ENCODE measurements at places on chromosomes 2 and 18.

GRCh38 chr2:139773720-139774277 is 993.6 kb upstream of the NXPH2 start:
- DNase-seq: no peak

DNA sequence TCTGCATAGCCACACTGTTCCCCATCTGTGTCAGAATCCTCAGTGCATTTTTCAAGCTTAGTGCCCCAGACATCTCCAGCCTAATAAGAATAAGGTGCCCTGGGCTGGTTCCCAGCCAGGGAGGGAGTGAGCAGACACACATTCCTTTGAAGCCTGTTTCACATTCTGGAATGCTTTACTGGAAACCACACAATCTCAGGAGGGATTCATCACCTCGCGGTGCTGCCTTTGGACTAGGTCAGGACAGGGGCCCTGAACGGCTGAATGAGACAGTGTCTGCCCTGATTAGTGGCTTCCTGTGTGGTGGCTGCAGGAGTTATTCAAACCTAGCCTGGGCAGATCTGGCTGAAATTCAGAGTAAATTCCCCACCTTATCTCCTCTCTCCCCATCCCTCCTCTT is 108.0 kb upstream of the LDAH start:
- DNase-seq: no peak

- DNase-seq: no peak
These were observed 1327.1 kb upstream of the ZEB2 start for GRCh38 chr2:145846982-145847381.

DNA sequence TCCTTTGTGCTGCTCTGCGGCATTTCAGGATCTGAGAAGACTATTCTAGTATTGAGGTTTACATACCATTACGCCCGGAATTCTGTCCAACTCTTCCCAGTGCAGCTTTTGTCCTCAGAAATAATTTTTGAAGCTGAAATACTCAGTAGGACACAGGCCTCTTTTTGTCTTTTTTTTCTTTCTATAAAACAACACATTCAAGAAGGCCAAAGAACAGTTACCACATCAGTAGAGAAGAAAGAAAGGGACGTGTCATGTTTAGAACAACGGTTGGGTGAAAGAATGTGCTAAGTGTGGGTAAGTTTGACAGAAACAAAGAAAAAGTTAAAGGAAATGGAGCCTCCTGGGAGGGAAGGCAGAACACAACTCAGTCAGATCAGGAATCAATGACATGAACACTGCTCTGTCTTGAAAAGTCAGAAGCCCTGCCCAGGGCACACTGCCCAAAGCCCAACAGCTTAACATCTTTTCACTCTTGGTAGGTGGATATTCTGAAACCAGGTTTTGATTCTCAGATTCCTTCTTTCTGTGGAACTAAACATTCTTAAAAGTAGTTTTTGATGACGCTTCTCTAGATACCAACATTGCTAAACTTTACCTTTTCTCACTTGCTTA is 198.6 kb upstream of the CWC22 start:
- no peak for DNase-seq

DNA sequence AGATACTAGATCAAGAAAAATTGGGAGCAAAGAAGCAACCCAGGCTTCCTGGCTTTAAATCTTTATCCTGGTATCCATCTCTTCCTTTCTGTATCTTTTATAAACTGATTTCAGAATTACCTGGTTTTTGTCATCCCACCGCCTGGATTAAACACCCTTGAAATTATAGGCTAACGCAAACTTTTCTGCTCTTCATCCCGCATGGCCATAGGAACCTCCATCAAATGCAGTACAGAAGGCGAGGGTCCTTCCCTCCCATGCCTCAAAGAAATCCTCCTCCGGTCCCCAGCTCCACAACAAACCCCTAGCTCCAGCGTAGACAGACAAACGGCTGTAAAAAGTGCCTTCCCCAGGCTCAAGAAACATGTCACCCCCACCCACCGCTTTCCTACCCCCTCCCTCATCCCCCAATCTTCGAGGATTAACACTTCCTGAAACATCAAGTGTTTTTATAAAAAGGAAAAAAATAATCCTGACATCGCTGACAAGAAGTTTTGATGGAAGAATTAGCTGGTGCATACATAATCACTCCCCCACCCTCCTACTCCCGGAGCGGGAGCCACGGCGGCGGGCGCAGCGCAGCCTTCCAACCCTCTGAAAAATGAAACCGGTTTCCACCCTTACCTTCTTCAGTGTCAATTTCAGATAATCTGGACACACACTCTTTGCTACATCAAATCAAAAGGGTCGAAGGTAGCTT is 7.6 kb downstream of the DLX1 start:
- no peak for DNase-seq

GRCh38 chr2:43239981-43240765 is 13.8 kb upstream of the ZFP36L2 start:
- peak; percentile 82 for DNase-seq

DNA sequence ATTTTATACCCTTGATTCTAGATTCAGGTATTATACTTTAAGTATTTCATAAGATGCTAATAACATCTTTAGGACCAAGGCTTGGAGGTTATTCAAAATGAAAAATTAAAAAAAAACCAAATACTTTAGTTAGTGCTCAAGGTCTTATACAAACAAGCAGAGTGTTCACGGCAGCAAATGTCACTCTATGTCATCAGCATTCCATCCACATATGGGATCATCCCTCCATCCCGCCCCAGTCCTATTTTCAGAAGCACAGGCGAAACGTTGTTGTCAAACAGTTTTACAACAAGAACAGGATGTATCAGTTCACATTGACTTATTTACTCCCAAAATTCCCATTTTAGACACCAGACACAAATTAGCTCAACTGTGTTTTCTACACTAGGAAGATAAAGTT is 83.7 kb downstream of the DSEL start:
- DNase-seq: no peak

GRCh38 chr2:127637236-127637630 is 8.7 kb upstream of the GPR17 start:
- DNase-seq: no peak

- no peak for DNase-seq
These were observed 47.8 kb downstream of the SH3YL1 start for GRCh38 chr2:216068-216467.

GRCh38 chr2:221671515-221671914 is 99.4 kb upstream of the EPHA4 start:
- DNase-seq: no peak

DNA sequence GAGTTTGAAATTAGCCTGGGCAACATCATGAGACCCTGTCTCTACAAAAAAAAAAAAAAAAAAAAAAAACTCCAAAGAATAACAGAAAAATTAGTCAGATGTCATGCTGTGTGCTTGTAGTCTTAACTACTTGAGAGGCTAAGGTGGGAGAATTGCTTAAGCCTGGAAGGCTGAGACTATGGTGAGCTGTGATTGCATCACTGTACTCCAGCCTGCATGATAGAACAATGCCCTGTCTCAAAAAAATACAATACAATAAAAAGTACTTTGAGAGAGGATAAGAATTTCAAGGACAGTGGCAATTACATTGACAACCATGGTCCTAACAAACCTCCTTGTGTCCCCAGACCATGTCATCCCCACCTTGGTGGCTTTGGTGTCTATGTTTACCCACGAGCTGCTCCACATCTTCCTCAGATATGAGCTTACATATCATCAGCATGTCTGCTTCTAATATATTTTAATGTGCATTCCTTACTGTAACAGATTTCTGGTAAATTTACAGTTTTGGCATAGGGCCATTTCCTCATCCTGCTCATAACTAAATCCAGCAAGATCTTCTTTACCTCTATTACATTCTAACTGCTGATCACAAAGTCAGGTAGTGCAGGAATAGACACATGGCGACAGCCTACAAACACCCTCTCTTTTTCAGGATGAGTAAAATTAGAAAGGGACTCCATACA is 437.7 kb upstream of the HNRNPA3 start:
- no peak for DNase-seq

DNA sequence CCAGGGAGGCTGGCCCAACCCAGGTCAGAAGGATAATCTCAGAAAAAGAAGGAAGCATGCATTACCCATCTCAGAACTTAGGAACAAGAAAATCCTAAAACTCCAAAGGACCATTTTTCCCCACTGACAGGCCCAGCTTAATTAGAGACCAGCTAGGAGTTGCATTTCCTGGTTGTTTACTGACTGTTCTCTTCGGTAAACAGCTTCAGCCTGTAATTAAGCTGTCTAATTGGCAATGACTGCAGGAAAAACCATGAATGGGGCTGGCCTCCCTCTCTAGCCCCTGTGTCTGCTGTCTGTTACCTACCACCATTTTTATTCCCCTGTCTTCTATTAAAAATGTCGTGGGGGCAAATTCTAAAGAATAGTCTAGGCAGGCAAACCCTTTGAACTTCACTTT is 146.5 kb downstream of the AGAP1 start:
- DNase-seq: no peak

DNA sequence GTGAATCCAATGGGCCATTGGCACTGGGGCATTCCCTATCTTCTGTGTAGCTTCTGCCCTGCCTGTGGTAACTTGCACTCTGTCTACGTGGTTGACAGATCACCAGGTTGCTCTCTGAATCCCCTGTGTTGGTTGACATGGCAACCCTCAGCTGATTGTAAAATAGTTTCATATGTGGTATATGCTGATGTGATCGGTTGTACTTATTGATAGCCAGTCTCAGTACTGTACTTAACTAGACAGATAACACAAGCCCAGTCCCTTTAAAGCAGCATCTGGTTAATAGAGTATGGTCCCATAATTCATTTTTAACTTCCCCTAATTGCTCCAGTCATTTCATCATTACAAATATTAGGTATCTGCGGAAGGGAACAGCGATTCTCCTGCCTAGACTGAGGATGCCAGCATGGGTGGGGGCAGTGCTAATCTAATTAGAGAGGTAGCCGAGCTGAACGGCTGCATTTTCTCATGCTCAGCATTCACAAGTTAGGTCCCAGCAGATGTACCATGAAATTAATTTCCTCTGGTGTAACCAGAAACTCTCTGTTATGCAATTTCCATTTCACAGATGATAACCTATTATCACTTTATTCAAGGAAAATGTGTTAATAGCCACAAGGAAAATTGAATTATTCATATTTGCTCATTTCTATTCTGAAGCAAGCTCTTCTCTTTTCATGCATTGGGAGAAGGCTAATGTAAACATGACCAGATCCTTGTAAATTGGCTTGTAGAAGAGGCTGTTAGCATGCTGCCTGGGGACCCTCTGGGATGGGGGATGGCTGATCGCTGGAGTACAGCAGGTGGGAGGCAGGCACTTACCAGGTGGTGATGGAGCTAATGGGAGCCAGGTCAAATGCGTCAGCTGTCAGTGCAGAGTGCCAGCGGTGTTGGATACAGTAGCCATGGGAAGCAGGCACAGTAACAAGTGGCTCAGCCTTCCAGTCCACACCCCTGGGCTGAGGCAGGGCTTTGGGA is 608.3 kb downstream of the GALR1 start:
- no peak for DNase-seq

DNA sequence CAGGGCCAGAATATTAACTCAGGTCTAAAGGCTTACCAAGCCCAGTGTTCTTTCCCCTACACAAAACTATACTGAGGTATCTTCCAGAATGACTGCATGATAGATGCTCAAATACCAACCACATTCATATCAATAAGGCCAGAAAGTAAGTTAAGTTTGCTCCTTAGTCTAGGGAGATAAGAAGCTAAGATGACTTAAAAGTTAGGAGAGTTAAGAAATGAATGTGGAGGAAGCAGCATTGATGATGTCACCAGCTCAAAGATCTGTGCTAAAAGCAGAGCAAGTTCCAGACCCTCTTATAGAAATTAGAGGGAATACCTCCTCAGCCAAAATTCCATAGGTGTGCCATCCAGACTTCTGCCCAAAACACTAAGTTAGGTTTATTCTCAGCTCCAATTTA is 6.1 kb downstream of the PPP4R1 start:
- peak; percentile 30 for DNase-seq

- DNase-seq: no peak
These were observed 11.7 kb downstream of the HS6ST1 start for GRCh38 chr2:128306931-128307460.

DNA sequence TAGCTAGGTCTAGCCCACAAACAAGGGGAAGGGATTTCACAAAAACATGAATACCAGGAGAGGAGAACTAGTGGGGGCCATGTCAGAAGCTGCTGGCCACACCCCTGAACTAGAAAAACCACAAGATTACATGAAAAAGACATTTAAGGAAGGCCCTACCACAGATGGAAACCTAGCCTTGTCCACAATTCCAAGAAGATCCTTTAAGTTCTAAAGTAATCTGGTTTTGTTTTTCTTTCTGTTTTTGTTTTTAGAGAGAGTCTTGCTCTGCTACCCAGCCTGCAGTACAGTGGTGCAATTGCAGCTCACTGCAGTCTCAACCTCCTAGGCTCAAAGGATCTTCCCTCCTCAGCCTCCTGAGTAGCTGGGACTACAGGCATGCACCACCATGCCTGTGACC is 34.2 kb upstream of the CAB39 start:
- peak; percentile 66 for DNase-seq

GRCh38 chr2:206271065-206271464 is 3.4 kb upstream of the ZDBF2 start:
- DNase-seq: no peak

GRCh38 chr2:58834404-58834803 is 593.3 kb upstream of the FANCL start:
- DNase-seq: no peak

DNA sequence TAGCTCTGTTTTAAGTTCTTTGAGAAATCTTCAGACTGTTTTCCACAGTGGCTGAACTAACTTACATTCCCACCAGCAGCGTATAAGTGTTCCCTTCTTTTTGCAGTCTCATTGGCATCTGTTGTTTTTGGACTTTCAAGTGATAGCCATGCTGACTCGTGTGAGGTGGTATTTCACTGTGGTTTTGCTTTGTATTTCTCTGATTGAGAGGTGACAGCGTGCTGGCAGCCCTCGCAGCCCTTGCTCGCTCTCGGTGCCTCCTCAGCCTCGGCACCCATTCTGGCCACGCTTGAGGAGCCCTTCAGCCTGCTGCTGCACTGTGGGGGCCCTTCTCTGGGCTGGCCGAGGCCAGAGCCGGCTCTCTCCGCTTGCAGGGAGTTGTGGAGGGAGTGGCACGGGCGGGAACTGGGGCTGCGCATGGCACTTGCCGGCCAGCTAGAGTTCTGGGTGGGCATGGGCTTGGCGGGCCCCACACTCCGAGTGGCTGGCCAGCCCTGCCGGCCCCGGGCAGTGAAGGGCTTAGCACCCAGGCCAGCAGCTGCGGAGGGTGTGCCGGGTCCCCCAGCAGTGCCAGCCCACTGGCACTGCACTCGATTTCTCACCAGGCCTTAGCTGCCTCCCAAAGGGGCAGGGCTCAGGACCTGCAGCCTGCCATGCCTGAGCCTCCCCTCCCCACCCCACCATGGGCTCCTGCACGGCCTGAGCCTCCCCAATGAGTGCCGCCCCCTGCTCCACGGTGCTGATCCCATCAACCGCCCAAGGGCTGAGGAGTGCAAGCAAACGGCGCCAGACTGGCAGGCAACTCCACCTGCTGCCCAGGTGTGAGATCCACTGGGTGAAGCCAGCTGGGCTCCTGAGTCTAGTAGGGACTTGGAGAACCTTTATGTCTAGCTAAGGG is 151.8 kb downstream of the IRS1 start:
- no peak for DNase-seq
